Amniotic epithelial cell (primary cell): ENCODE measurements at places on chromosomes 4 and X.

DNA sequence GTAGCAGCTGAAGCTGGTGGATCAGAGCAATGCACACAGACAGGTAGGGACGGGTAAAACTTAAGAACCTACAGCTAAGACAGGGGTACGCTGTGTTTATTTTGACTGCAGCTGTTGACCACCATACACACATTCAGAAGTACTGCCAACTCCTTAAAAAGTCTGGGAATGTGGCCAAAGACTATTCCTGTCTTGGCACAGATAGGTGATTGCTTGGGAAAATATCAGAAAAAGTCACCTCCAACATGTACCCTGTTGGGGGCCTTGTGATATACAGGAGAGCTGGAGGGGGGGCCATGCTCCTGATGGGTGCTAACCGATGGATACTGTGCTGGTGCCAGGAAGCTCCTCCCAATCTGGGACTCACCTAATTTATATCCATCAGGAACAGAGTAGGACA, 121.2 kb downstream of the VCX2 start:
- no peak for DNase-seq

GRCh38 chrX:22203186-22203585, 69.5 kb upstream of the CBLL2 start:
- DNase-seq = no peak

DNA sequence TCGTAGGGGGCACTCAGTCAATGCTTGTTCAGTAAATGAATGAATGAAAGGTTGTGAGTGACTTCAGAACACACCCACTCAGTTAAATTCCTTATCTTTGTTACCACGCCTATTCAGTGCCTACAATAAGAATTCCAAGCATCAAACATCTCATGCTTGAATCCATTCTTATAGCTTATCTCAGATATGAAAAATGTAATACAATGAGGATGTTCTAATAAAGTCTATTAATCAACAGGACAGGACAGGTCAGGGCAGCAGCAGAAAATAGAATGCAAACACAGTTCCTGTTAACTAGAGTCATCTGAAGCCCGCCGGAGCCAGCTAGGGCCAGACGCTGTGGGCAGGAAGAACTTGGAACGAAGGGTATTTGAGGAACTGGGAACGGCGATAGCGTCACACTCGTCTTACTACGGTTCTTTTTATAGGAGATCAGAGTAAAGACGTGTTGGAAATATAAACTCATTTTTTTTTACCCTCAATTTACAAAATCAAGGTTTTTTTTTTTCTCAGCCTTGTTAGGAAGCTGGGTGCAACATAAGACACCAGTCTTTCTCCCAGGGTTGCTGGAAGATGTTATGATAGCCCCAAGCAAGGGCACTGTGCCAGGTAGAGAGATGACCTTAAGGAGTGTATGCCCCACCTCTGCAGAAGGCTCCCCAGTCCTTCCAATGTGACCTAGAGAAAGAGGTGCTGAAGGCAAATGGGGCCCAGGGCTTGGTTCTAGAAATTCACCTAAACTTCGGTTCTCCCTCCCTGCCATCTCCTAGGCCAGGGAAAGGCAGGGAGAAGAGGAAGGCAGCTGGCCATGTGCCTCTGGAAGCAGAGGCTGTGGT, 48.3 kb downstream of the SEL1L3 start:
- DNase-seq = peak; percentile 41

DNA sequence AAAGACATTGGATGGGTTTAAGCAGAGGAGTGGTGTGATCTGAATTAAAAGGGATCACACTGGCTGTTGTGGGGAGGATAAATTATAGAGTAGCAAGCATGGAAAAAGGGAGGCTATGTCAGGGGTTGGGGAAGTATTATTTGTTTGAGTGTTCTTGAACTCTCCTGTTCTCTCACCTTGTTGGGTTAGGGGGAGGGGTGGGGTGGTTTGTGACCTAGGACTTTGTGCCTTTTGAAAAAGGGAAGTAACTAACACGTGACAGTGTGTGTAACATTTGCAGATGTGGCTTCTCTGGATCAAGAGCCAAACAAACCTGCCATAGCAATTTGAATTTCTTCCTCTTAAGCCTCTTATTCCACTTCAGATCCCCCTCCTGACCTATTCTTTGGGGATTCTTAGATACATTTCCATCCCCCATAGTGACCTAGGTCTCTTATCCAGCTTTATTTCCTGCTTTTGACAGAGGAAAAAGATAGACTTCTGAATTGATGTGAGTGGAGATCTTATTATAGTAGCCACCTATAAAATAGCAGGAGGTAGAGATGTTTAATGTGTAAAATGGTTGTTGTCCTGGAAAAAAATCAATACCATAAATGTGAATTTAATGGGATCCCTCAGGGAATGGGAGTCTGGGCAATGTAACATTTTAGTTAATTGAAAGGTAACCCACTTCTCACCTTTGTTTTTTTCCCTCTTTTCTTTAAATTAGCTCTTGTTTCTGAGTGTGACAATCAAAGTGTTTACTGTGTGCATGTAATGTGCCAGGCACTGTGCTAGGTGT, 120.4 kb downstream of the CT47B1 start:
- DNase-seq = no peak

DNA sequence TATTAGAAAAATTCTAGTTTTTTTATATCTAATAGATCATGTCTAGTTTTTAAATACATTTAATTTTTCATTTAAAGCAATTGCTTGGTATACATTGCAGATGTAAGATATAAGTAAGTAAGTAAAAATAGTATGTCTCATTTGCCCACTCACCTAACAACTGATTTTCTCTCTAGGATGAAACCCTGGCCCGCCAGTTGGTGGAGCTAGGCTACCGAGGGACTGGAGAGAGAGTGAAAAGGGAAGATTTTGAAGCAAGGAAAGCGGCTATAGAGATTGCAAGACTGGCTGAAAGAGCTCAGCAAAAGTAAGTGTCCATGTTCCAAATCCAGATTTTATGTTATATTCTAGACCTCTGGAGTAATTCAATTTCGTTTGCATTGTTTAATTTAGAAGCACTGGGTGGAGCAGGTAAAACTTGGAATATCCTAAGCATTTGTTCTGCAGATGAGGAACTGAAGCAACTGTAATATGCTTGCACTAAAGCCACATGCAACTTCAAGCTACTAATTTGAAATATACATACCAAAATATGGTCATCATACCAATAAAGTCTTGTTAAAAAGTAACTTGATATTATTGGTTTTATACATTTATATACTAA, 27.1 kb downstream of the CFAP299 start:
- DNase-seq = peak; percentile 52

GRCh38 chrX:40952855-40953254, 132.4 kb upstream of the USP9X start:
- DNase-seq = no peak

GRCh38 chr4:168636040-168636439, 139.2 kb downstream of the PALLD start:
- no peak for DNase-seq

DNA sequence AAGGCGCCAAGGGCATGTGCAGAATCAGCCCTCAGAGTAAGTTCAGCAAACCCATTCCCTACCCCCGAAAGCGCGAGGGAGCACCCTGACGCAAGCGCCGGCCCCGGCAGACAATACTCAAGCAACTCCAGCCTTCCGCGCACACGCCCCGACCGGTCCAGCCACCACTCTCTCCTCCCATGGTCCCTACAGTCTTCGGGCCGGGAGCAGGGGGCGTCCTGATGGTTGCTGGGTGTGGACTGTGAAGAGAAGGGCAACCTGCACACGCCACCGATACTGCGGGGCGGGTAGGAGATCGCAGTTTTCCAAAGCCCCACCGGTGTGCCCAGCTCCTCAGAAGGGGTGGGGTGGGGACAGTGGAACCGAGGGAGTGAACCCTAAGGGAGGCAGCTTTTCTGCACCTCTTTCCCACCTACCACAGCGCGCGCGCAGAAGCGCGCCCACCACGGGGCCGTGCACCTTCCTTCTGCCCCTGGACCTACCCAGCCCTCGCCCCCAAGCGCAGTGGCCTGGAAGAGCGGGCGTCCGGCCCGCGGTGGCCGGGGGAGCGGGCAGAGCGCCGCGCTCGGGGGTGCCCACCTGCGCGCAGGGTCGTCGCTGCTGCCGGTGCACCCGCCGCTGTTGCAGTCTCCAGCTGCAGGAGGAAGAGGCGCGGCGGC, 650.2 kb upstream of the DIPK2B start:
- DNase-seq = peak; percentile 24

- DNase-seq = no peak
Observed at GRCh38 chr4:162535121-162535520, 371.3 kb upstream of the FSTL5 start.

- no peak for DNase-seq
Observed at GRCh38 chrX:10945498-10945897, 165.6 kb upstream of the HCCS start.

GRCh38 chrX:139554376-139554775, 23.8 kb downstream of the F9 start:
- no peak for DNase-seq

- no peak for DNase-seq
Observed at GRCh38 chr4:145103496-145103895, 5.4 kb downstream of the ABCE1 start.

- peak; percentile 40 for DNase-seq
Observed at GRCh38 chrX:119672426-119672825, 20.5 kb downstream of the SEPTIN6 start.

DNA sequence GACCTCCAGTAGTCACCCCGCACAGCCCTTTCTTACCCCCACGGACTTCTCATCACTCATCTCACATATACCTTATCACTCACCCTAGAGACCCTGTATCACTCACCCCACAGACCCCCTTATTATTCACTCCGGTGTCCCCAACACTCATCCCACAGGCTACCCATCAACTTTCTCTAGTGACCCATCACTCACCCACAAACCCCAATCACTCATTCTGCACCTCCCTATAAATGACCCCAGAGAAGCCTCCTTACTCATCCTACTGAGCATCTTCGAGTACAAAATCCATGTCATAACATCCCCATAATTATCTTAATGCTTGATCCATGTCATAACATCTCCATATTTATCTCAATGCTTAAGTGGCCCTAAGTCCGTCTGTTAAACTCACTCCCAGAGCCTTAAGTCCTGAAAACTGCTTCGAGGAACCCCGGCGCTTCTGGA, 934 bp downstream of the ZNF41 start:
- DNase-seq = no peak

DNA sequence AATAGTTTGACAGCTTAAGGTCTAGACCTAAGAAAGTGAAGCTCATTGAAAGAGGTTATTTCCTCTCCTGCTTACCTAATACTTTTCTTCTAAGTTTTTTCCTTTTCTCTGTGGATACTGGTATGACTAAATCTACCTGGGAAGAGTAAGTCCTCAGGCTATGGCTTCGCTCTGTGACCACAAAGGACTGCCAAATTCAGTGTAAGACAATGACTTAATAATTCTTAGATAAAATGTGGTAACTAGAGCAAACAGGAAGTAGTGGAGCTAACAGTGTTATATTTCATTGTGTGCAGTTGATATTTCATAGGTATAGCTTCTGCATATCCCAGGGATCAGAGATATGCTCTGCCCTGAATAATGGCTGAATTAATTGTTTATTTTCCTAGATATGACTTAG, 418.9 kb downstream of the CCSER1 start:
- DNase-seq = peak; percentile 6
